ENCODE measurements at places on chromosomes 4 and X.

- DNase-seq = no peak
These were observed 23.2 kb upstream of the SMIM20 start for GRCh38 chr4:25890571-25891485.

DNA sequence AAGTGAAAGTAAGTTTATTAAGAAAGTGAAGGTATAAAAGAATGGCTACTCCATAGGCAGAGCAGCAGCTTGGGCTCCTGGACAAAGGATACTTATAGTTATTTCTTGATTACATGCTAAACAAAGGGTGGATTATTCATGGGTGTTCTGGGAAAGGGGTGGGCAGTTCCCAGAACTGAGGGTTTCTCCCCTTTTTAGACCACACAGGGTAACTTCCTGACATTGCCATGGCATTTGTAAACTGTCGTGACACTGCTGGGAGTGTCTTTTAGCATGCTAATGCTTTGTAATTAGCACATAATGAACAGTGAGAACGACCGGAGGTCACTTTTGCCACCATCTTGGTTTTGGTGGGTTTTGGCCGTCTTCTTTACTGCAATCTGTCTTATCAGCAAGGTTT lies 557.6 kb downstream of the SPRY1 start:
- no peak for DNase-seq

DNA sequence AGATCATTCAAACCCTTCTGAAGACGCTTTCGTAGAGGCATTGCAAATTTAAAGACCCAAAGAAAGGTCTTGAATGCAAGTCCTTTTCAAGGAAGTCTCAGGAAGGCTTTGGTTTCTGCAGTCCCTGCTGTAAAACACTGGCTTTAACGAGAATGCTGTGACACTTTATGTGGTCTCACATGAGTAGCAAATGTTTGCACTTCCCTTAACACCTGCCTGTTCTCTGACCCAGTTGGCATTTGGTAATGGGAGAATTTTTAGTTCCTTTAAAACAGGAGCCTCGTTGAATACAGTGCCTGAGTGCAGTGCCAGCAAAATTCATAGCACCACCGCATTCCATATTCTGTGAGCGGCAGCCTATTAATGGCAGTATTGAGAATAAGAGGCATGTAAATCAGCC lies 330.5 kb upstream of the PRKX start:
- DNase-seq = no peak

- DNase-seq = peak; percentile 22
These were observed 404.6 kb downstream of the PRDM5 start for GRCh38 chr4:120517966-120518365.

GRCh38 chr4:138869165-138869564 lies 146.4 kb upstream of the NOCT start:
- DNase-seq = no peak

- DNase-seq = no peak
These were observed 136.2 kb upstream of the BOD1L1 start for GRCh38 chr4:13763707-13764106.

DNA sequence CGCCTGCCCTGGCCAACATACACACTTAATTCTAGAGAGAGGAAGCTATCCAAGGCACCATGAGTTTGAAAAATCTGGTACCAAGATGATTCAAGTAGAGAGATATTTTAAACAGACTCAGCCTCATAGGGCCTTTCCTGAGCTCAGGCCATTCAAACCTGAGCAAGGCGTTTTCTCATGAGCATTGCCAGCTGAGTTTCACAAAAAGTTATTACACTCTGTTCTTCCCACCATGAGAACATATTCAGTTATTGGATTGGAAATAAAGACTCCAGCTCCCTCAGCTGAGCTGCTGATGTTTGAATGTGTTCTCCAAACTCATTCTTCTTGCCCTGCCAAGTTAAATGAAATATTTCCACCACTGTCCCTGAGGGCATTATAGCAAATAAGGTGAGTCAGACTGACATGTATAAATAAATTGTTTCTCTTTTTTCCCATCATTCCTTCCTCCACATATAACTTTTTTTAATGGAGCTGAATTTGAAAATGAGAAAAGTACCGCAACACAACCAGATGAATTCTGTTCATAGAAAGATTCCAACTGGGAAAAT lies 429.6 kb downstream of the RAB28 start:
- DNase-seq = no peak

- peak; percentile 54 for DNase-seq
These were observed 192.7 kb upstream of the NUDT6 start for GRCh38 chr4:123114915-123115756.

DNA sequence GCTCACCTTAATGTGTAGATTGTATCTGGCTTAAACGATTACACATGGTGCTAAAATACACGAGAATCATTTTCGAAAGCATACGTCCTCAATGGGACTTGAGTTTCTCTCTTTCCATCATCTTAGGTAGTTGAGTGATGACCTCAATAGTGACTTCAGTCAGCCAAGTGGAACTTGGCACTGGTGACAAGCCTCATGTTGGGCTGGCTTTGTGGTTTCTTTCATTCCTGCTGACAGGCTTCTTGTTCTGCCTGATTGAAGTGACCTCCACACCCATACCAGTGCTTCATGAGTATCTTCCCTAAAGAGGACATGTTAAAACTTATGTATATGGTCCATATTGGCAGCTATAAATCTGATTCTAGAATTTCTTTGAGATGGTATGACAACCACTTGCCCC lies 159.1 kb upstream of the WDR1 start:
- no peak for DNase-seq

GRCh38 chrX:136967966-136968365 lies 65.8 kb downstream of the GPR101 start:
- no peak for DNase-seq
